ENCODE measurements at places on chromosomes 13 and 19.
A peak's percentile ranks its signal among the peaks of the same experiment; 100 is the strongest.

- no peak for DNase-seq
These were observed 270.4 kb downstream of the DCT start for GRCh38 chr13:94209117-94209516.

- DNase-seq, result no peak
These were observed 11.4 kb downstream of the PCCA start for GRCh38 chr13:100100115-100100879.

DNA sequence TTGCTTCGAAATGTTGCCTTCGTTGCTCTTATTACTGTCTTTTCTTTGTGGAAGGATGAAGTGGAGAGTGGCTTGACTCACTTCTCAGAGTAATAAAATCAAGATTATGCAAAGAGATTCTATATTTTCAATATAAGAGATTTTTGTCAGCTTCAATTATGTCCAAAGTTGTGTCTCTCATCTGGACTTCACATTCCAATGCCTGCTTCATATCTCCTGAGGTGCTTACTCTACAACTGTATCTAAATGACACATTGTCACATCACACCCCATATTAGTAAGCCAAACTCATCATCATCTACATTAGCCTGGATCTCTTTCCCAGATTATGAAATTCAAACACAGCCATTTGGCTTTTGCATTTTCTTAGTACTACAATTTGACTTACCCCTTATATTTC lies 409.4 kb downstream of the DACH1 start:
- no peak for DNase-seq

DNA sequence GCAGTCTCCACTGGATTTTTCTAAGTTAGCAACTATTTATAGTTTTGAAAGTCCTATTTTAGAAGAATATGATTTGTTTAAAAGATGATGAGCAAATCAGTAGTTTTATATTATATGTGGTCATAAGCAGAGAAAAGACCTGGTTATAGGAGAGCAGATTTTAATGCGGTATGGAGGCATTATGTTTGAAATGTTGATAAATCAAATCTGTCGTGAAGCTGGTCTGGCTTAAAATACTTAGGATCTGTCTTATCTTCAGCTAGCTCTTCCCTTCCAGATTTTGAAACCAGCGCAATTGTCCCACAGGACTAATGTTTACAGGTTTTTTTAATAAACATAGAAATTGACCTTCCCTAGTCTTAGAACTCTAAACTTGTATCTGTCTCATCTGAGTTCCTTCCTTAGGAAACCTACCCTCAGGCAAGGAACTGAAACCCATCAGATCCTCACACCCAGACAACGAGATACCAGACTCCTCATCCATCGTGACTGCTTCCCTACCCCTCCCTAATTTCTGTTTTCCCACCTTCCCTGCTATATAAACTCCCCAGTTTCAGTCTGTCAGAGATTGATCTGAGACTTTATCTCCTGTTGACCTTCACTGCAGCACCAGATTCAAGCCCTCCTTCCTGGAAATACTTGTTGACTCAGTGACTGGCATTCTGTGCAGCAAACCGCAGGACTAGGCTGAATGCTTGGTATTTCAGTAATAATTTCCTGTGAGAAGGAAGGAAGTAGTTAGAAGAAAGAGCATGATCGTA lies 37.8 kb upstream of the CXCL17 start:
- no peak for DNase-seq

DNA sequence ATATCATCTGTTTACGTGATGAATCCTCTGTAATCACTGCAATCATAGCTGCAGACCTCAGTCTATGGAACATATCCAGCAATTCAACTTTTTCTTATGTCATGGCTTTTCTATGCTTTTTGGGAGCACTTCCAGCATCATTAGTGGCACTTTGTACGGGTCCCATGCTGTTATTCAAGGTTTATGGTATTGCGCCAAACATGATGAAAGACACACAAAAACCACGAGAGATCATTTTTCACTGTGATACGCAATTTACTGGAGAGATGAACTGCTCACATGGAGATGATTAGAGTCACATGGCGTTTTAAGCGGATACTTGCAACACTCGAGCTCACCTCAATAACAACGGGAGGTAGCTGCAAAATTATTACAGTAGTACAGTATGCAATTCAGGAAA lies 2101.7 kb upstream of the PCDH20 start:
- DNase-seq, result peak; percentile 96

DNA sequence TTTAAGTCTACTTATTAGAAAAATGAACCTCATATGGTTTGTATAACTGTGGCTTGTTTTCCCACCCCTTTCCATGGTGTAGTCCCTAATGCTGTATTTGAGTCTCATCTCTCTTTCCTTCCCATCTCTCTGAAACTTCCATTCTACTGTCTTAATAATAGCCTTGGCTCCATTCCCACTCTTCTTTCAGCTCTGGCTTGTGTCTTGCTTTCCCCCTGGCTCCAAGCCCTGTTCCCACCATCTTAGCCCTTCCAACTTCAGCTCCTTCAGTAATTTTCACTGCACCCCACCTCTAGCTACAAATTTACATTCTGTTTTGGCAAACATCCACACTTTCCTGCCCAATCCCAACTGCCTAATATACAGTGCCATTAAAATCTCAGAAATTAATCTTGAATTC lies 137.5 kb downstream of the SLITRK6 start:
- no peak for DNase-seq

- DNase-seq, result peak; percentile 76
These were observed 15.3 kb downstream of the GADD45B start for GRCh38 chr19:2491130-2491801.

DNA sequence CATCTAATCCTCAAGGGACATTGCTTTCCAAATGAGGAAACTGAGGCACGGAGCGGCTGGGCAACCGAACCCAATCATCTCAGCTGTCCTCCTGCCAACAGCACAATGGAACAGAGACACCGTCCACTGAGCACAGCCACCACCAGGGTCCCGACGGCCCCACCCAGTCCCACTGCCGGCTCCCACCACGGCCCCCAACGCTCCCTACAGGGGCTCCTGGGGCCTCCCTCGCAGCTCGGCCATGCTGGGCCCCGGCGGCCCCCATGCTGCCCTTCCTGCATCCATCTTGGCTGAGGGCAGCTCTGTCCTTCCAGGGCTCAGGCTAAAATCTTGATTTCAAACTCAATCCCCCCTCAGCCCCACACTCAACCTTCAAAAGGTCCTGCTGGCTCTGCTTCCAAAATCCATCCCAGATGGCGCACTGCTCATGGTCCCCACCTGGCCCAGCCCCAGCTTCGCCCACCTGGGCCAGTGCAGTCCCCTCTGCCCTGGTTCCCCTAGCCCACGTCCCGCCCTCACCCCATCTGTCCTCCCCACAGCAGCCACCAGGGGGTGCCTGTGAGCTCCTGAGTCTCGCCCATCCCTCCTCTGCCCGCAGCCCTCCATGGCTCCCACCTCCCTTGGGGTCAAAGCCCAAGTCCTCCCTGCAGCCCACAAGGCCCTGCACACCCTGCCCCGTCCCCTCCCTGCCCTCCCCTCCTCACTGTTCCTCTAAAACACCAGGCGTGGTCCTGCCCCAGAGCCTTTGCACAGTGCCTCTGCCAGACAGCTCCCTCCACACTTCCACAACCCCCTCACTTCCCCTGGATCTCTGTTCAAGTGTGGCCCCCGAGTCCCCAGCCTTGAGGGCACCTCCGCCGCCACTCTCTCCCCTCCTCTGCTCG lies 7.9 kb downstream of the PIP5K1C start:
- no peak for DNase-seq

DNA sequence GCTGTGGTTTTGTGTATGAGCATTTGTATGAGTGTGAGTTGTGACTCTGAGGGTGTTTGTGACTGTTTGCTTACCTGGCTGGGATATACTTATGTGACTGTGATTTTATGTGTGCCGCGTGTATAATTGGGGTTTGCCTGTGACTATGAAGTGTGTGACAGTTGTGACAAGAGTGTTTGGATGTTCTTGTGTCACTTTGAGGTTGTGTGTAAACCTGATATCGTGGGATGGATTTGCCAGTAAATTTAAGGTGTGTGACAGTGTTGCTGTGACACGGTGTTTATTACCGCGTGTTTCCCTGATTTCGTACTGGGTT lies 442 bp downstream of the ZNF420 start:
- no peak for DNase-seq

- DNase-seq, result no peak
These were observed at the start of gene AMER2 for GRCh38 chr13:25171517-25172302. TSS of gene AMER2 (minus strand) at chr13:25172288. CDS start at chr13:25171619, 669 bp downstream.

DNA sequence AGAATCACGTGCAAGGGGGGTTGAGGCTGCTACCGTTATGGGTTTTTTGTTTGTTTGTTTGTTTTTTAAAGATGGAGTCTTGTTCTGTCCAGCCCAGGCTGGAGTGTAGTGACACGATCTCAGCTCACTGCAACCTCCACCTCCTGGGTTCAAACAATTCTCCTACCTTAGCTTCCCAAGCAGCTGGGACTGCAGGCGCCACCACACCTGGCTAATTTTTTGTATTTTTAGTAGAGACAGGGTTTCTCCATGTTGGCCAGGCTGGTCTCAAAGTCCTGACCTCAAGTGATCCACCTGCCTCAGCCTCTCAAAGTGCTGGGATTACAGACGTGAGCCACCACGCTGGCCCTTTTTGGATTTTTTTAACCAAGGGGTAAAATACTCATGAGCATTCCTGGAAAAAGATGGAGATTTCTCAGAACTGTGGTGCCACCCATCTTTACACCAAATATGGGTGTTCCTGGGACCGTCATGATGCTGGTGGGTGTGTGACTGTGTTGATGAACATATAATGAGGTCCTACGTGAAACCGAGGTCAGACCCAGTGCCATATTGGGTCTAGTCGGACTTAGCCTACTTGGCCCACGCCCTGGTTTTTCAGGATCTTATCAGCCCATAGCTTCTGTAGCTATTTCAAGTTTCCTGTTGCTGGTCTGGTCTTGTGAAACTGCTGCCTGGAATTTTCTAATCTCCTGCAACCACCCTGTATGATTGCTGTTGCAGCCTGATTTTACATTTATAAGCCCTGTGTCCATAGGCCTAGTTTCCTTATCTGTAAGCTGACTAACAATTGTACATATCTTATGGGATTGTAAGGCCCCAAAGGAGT lies 6.2 kb downstream of the PPP1R15A start:
- no peak for DNase-seq

- DNase-seq, result no peak
These were observed 993 bp downstream of the FUT6 start for GRCh38 chr19:5838353-5839064.

DNA sequence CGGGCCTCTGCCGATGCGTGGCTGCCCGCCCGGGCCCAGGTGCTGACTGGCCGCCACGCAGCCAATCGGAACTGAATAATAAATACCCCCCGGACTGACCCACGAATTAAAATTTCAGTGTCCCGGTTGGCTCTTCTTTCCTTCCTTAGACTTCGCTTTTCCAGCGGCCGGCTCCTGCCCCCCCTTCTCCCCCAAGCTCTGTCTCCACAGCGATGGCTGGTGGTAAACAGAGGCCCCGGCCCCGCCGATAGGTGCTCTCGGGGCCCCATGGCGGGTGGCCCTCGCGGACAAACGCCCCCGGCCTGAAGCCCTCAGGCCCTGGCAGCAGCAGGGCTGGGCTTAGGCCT lies 2.6 kb downstream of the ZBTB7A start:
- no peak for DNase-seq

DNA sequence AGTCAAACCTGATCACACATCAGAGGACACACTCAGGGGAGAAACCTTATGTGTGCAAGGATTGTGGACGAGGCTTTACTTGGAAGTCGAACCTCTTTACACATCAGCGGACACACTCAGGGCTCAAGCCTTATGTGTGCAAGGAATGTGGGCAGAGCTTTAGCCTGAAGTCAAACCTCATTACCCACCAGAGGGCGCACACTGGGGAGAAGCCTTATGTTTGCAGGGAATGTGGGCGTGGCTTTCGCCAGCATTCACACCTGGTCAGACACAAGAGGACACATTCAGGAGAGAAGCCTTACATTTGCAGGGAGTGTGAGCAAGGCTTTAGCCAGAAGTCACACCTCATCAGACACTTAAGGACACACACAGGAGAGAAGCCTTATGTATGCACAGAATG lies 8.2 kb upstream of the ZNF527 start:
- no peak for DNase-seq

- DNase-seq, result no peak
These were observed 551.0 kb upstream of the NBEA start for GRCh38 chr13:34391076-34391475.

- DNase-seq, result no peak
These were observed 39.9 kb upstream of the CEACAM8 start for GRCh38 chr19:42634409-42635232.

- DNase-seq, result no peak
These were observed 29.7 kb upstream of the FXYD3 start for GRCh38 chr19:35085947-35086346.

DNA sequence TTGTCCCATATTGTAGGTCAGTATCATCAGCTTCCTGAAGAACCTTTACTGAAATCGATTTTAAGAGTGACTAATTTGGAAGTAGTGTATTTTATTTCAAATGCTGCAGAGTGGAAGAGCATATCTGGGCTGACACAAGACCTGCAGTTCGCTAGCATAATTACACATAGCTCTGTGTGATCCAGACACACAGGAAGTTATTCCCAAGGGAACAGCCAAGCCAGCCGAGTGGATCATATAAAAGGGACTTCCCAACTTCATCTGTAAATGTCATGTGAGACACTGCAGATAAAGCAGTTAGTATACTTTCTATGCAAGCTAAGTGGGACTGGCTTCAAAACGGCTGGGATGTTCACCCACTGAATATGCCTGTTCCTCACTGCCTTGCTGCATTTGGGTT lies 760.4 kb downstream of the SLITRK1 start:
- no peak for DNase-seq

GRCh38 chr13:20921572-20921971 lies 19.0 kb upstream of the XPO4 start:
- DNase-seq, result no peak

GRCh38 chr13:95160112-95160906 lies 140.9 kb downstream of the ABCC4 start:
- DNase-seq, result no peak

- DNase-seq, result no peak
These were observed 253.6 kb upstream of the MAB21L1 start for GRCh38 chr13:35729926-35730627.

DNA sequence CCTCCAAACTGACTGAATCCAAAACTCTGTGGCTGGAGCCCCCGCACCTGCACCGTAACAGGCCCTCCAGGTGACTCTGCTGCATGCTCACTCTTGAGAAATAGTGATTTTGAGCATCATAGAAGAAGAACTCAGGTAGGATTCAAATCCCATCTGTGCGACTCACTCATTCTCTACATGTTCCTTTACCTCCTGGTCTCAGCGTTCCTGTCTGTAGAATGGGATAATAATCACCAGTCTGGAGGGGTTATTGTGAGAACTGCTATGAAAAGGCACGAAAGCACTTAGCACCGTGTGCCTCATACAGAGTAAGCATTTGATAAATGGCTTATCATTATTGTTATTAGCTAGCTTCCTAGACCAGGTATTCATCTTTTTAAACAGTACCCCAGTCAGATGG lies 36.5 kb upstream of the NPAS1 start:
- no peak for DNase-seq

All from fibroblast of skin of left biceps (primary cell).